ENCODE measurements at places on chromosomes 12 and 14.
A peak's percentile ranks its signal among the peaks of the same experiment; 100 is the strongest.

- DNase-seq = no peak
Measured at GRCh38 chr12:466762-467161, 7.0 kb downstream of the B4GALNT3 start.

- no peak for DNase-seq
Measured at GRCh38 chr14:62097072-62097471, 334.9 kb downstream of the SNAPC1 start.

DNA sequence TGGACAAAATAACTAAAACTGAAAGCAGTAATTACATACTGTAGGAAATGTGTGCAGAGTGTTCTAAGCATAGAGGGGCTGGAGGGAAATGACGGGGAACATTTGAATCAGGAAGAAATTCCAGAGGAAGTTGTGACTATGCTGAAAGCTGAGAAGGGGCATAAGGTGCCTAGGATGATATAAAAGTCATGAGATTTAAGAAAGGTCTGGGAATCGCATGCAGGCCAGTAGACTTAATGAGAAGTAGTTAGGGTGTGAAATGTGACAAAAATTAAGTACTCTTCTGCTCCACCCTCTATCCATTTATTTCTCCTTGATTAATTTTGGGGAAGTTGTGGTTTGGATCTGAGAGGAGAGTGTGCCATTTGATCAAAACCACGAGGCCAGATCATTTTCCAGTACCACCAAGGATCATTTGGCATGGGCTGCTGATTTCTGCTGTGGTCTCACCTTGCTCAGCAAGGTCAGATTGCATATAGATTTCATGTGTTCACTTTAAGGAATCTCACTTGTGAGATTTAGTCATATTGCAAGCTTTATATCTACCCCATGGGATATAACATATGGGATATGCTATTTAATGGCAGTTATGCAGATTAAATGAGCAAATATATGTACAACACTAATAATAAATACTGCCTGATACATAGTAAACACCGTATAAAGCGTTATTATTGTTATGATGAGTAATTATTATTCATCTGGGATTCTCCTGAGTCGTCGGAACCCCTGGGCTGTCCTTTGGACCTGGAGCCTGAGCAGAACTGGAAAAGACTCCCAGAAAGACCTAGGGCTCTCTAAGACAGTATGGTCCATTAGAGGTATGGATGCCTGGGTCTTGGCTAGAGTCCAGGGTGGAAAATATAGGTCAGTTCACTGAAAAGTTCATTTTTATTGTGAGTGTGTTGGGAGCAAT, 72.3 kb downstream of the SRGAP1 start:
- DNase-seq = no peak

DNA sequence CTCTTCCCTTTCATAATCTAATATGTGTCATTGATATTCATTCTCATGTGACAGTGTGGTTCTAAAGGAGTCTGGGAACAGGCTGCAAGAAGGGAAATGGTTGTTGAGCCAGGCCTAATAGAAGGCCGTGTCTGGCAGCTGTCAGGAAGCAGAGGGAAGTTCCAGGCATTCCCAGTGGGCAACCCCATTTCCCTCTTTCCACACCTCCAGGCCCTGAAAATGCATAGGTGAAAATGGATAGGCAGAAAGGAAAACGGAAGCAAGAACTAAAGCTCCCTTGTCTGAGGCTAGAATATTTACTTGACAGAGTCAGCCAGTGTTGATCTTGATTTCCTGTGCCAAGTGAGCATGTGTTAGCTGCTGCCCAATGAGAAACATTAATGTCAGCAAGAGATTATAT, 97.7 kb downstream of the PPM1A start:
- no peak for DNase-seq

DNA sequence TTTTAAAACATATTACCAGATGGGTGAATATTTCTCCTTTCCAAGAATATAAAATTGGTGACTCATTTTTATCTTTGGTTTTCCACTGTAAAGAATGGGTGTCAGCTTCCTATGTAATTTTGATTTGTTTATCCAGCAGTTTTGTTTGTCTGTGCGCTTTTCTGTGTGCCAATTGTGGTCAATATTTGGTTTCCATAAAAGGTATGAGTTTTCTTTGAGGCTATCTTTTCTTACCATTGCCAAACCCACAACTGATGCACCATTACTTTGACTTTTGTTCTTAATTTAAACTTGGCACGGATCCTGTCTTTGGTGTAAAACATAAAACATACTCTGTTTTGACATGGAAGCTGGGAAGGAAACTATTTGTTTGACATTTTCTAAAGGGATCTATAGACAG, 78.8 kb upstream of the NAV3 start:
- DNase-seq = no peak

- DNase-seq = no peak
Measured at GRCh38 chr12:43988838-43989560, 153.1 kb downstream of the TMEM117 start.

DNA sequence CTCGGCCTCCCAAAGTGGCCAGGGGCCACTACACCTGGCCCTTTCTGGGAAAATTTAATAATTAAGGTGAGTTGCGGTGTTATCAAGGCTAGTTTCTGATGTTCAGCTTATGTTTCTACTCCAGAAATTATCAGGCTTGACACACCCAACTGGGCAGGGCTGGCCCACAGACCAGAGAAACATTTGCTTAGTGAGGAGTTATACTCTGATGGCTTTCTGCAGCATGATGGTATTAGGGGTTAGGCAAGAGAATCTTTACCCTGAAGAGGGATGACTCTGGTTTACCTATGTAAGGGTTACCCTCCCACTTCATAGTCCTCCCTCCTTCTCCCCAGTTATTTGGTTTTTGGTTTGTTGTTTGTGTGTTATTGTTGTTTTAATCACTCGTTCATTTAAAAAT, 24.5 kb upstream of the HECTD1 start:
- no peak for DNase-seq

DNA sequence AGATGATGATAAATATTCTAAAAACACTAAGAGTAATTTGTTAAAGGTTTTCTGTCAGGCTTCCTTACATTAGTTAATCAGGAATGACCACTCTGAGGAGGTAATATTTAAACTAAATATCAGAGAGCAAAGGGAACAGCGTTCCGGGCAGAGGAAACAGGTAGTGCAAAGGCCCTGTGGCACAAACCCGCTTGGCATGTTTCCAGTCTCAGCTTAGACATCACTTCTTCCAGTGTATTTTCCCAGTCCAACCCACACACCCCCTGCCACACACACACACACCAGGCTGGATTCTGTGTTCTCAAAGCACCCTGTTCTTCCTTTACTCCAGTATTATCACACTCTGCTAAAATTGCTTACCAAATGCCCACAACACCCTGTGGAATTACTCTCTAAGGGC, 247.1 kb downstream of the RPS29 start:
- DNase-seq = no peak

DNA sequence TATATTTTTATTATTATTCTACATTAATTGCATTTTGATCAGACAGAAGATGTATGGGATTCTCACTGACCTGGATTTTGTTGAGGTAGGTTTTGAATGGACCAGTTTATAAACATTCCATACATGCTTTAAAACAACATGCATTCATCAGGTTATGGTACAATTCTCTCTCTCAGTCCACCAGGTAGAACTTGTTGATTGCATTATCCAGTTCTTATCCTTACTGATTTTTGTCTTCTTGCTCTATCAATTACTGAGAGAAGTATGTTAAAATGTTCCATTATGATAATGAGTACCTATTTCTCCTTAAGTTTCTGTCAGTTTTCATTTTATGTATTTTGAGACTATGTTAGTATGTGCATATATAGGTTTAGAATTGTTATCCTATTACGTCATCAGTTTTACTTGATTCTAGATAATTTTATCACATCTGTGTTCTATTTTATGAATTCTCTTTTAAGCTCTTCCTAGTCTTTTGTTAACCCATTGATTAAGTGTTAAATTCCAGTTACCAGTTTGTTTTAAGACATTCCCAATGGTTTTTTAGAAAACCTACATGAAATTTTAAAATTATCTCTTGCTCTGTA, 50.6 kb downstream of the EP400 start:
- DNase-seq = no peak

DNA sequence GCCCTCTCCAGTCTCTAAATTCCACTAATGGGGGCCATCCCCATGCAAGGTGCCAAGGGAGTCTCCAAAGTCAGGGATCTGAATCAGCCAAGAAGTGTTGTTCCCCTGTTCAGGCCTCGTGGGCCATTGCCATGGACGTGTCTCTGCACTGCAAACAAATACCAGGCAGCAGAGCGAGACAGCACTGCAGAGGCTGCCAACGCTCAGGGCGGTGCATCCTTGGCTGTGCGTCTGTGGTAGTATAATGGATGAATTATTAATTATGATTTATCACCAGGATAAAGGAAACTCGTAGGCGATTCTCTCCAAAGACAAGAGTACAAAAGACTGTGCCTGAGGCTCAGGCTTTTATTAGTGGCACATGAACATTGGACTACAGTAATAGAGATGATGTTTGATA, 122.3 kb upstream of the NTF3 start:
- DNase-seq = no peak

DNA sequence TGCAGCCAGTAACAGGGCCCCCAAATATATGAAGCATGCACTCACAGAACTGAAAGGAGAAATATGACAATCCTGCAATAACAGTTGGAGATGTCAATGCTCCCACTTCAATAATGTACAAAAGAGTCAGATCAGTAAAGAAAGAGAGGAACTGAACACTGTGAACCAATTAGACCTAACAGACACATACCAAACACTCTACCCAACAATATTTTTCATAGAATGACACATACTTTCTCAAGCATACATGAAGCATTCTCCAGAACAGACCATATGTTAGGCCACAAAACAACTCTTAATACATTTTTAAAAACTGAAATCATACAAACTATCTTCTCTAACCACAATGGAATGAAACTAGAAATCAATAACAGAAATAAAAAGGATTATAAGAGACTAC, 80.2 kb downstream of the ELK3 start:
- DNase-seq = no peak

- no peak for DNase-seq
Measured at GRCh38 chr12:53097564-53098353, at the start of gene IGFBP6. IGFBP6 (plus strand) TSS chr12:53097667; CDS start chr12:53097718, 51 bp downstream.

GRCh38 chr12:64110864-64111263, 111.2 kb downstream of the KICS2 start:
- no peak for DNase-seq

GRCh38 chr14:76985540-76986230, 42.8 kb downstream of the IRF2BPL start:
- no peak for DNase-seq

- no peak for DNase-seq
Measured at GRCh38 chr12:12704593-12705230, 8.7 kb upstream of the GPR19 start.

DNA sequence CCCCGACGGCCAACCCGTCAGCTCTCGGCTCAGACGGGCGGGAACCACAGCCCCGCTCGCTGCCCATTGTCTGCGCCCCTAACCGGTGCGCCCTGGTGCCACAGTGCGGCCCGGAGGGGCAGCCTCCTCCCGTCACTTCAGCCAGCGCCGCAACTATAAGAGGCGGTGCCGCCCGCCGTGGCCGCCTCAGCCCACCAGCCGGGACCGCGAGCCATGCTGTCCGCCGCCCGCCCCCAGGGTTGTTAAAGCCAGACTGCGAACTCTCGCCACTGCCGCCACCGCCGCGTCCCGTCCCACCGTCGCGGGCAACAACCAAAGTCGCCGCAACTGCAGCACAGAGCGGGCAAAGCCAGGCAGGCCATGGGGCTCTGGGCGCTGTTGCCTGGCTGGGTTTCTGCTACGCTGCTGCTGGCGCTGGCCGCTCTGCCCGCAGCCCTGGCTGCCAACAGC, at the start of gene WNT1:
Gene WNT1, plus strand, starts transcription at position 32 of the 450 bp plus-strand sequence. Its CDS starts 329 bp downstream, at position 361.
- DNase-seq = peak; percentile 37

GRCh38 chr14:99681101-99681831, 2.8 kb upstream of the CYP46A1 start:
- no peak for DNase-seq

DNA sequence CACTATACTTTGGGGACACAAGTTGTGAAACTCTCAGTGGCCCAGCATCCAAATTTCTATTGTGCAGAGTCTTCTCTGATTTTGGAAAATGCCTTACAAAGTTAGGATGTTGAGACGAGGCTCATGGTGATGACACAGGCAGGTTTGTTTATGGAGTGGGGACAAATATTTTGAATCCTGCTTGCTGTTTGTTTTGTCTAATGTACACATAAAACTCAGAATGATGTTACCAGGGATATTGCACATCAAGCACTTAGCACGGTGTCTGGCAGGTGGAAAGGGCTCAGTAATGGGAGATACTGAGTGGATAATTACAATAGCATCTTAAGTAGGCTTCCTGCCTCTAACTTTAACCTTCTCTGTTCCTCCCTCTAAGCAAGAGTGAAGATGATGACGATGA, 628.9 kb upstream of the TBX3 start:
- DNase-seq = no peak

GRCh38 chr14:25150401-25150800, 100.5 kb upstream of the STXBP6 start:
- no peak for DNase-seq

DNA sequence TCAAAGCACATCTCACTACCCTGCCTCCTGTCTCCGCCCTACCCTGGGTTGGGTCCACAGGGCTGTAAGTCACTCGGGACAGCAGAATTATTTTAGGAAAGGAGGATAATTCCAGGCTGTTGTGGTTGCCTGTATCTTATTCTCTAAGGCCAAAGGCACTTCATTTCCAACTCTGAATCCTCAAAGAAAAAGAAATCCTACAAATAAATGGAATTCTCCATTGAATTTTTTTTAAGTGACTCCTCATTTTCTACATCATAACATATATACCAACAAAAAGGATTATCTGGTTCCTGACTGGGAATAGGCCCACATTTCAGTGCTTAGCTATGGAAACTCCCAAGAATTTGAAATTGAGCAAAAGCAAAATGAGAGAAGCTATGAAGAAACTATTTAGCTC, 186.4 kb downstream of the ITPR2 start:
- DNase-seq = no peak

- no peak for DNase-seq
Measured at GRCh38 chr12:112115259-112116045, 6.9 kb upstream of the NAA25 start.

GRCh38 chr14:80055226-80055625, 156.1 kb downstream of the DIO2 start:
- no peak for DNase-seq

GRCh38 chr14:71166180-71166837, 259.1 kb downstream of the PCNX1 start:
- peak; percentile 73 for DNase-seq

- peak; percentile 86 for DNase-seq
Measured at GRCh38 chr14:74913986-74914573, 9.0 kb downstream of the RPS6KL1 start.

GRCh38 chr14:104650057-104650980, 39.1 kb upstream of the INF2 start:
- peak; percentile 97 for DNase-seq

- DNase-seq = no peak
Measured at GRCh38 chr12:25023808-25024207, 74.9 kb upstream of the BCAT1 start.

GRCh38 chr12:41277100-41277945, 89.2 kb downstream of the PDZRN4 start:
- peak; percentile 11 for DNase-seq

- no peak for DNase-seq
Measured at GRCh38 chr12:21608196-21608595, 3.5 kb upstream of the GYS2 start.

DNA sequence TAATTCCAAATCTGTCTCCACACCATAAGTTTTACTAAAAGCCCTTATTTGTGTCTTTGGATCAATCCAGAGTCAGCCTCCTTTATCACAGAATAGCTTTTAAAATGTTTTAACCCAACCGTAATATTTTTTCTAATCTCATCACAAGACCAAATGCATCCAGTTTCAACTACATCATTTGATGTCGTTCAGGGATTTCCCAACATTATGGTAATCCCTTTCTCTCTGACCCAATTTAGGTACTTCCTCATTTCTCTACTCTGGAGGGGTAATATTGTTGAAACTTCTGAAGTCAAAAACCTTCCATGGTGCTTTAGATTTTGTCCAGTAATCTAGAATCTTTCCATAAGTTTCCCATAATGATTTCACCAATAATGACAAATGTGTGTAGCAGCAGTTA, 596.8 kb downstream of the SOX5 start:
- DNase-seq = no peak
